Stimulated activated CD4-positive, alpha-beta T cell treated with anti-CD3 and anti-CD28 coated beads, Interleukin-2, amount 100 ng/mL, for 4 hours (primary cell): ENCODE measurements at places on chromosomes 13 and 19.

- DNase-seq, result no peak
Measured at GRCh38 chr13:51919531-51919930, 57.8 kb downstream of the CCDC70 start.

GRCh38 chr19:30367421-30367820 is 4.8 kb upstream of the ZNF536 start:
- DNase-seq, result no peak

DNA sequence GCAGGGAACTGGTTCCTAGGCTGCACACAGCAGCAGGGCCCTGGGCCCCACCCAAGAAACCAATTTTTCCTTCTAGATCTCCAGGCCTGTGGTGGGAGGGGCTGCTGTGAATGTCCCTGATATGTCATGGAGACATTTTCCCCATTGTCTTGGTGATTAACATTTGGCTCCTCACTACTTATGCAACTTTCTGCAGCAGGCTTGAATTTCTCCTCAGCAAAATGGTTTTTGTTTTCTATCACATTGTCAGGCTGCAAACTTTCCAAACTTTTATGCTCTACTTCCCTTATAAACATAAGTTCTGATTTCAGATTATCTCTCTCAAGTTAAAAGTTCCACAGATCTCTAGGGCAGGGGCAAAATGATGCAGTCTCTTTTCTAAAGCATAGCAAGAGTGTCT is 310.2 kb upstream of the PCDH20 start:
- DNase-seq, result no peak

GRCh38 chr13:53045189-53045588 is 16.6 kb downstream of the OLFM4 start:
- DNase-seq, result no peak
